ENCODE measurements at places on chromosomes 2 and 18.

- DNase-seq, result peak; percentile 25
These were observed 89.2 kb upstream of the GLS start for GRCh38 chr2:190791347-190791975.

- DNase-seq, result no peak
These were observed 5.8 kb downstream of the ARHGAP25 start for GRCh38 chr2:68740400-68740914.

DNA sequence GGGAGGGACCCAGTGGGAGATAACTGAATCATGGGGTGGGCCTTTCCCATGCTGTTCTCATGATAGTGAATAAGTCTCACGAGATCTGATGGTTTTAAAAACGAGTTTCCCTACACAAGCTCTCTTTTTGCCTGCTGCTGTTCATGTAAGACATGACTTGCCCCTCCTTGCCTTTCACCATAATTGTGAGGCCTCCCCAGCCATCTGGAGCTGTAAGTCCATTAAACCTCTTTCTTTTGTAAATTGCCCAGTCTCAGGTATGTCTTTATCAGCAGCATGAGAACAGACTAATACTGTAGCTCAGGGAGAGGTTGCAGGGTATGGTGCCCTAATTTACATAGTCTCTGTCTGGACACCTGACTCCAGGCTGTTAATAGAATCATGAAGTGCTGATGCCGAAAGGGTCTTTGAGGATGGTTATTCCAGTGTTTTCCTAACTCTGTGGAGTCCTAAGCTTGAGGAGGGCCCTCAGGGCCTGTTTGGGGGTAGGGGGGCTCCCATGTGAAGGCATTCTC lies 343.2 kb downstream of the ALK start:
- no peak for DNase-seq

DNA sequence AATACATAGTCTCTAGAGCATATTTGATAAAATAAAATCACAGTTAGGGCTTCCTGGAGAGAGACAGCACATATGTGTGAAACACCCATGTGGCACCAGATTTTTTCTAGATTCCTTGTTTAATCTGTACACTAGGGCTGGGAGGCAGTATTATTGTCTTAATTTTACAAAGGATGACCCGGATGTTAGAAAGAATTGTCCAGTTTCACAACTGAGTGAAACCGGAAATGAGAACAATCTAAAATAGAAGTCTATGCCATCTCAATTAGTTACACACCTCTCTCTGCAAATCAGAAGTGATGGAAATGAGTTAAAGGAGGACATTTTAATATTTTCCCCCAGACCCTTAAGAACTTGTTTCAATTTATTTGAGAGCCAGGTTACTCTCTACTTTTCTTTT lies 463.7 kb upstream of the DSEL start:
- DNase-seq, result no peak

DNA sequence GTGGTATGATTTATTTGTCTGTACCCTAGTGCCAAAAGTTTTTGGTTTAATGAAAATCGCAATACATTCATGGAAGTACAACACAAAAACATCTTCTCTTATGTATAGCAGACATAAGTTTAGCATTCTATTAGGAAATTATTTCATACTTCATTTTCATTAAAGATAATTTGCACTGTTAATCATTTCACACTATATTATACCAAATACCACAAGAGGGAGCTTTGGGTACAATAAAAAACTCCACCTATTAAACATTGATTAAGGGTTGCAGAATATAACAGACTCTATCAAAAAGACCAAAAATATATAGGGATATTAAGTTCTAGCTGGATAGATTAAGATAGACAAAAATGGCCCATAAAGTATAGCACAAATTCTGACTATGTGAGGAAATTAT lies 79.0 kb downstream of the SLC66A3 start:
- DNase-seq, result no peak

- DNase-seq, result no peak
These were observed 20.8 kb downstream of the DIPK1C start for GRCh38 chr18:74436158-74436769.

DNA sequence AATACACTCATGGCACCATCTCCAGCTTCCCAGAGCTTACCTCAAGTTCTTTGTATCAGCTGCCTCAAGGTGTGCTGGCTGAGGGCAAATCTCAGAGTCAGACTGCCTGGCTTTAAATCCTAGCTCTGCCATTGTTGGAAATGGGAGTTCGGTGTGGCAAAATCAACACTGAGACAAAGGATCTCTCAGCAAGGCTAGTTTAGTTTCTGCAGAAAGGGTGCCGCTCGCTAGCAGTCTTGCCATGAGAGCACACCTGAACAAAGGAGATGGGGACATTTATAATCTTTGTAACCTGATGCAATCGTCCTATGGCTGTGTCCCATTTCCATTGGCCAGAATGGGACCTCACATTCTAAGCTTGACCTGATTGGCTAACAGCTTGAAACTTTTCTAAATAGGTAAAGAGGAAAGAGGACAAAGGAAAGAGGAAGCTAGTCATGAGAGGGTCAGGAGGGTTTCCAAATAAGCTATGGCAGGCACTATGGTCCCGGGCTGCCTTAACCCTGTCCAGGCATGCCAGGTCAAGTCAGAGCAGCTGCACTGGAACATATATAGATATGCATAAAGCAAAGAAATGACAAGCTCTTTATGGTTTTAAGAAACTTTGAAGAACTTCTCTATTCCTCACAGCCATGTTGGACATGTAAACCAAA lies 4.3 kb upstream of the UBE2F start:
- DNase-seq, result no peak

DNA sequence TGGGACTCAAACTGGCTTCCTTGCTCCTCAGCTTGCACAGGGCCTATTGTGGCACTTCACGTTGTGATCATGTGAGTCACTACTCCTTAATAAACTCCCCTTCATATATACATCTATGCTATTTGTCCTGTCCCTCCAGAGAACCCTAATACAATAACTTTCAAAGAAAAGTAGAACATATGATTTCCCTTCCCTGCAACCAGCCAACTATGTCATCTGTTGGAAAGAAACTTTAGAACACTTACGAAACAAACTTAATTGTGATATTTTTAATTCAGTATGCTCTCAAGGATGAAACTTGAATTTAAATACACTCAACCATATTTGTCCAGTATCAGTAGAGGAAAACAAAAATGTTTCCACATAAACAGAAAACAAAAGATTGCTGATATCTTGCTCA lies 84.4 kb downstream of the DYM start:
- no peak for DNase-seq

DNA sequence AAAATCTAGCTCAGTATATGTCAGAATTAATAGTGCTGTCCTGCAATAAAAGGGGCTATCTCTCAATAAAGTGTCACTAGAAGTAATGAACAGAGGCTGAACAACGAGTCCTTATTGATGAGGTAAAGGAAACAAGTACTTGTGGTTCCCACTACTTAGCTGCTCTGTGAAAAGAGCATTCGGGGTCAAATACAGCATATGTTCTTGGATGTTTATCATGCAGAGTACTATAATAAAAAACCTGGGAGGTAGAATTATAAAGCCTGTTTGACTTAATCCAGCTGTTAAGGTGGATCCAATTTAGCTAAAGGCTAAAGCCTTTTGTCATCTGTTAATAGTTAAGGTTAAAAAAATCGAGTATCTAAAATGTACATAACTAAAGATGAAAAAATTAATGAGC lies 32.4 kb downstream of the SLC35F5 start:
- DNase-seq, result no peak

- DNase-seq, result no peak
These were observed 55.4 kb downstream of the BOLA3 start for GRCh38 chr2:74092275-74092674.

All from nephron progenitor cell (in vitro differentiated cells).